ENCODE measurements at places on chromosomes 6 and 20.
A peak's percentile ranks its signal among the peaks of the same experiment; 100 is the strongest.

DNA sequence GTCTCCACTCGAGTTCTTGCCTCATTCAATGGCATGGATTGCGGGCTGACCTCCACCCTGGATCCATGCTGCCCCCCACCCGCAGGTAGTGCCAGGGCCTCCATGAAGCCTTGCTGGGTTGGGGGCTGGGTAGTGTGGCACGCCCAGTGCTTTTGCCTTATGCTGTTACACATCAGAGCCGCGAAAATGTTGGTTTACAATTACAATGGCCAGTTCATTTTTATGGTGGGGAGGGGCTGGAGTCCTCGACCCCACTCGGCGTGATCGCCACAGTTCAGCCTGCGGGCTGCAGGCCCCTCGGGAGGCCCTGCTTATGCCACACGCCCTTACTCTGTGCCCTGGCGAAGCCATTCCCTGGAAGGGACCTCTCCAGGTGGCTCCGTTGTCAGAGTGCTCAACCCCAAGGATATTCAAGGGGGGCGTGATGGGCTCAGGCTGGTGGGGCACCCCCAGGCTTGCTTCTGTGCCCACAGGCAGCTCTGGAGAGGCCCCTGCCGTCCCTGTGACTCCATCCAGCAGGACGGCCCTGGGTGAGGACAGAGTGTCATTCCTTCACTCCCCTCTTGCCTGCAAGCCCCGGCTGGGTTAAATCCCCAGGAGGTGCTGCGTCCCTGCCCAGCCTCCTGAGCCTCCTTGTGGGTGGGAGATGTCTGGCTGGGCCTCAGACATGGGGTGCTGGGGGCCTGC lies 14.8 kb downstream of the ITPA start:
- DNase-seq: no peak

GRCh38 chr20:43983904-43984361 lies 69.3 kb downstream of the TOX2 start:
- DNase-seq: no peak

DNA sequence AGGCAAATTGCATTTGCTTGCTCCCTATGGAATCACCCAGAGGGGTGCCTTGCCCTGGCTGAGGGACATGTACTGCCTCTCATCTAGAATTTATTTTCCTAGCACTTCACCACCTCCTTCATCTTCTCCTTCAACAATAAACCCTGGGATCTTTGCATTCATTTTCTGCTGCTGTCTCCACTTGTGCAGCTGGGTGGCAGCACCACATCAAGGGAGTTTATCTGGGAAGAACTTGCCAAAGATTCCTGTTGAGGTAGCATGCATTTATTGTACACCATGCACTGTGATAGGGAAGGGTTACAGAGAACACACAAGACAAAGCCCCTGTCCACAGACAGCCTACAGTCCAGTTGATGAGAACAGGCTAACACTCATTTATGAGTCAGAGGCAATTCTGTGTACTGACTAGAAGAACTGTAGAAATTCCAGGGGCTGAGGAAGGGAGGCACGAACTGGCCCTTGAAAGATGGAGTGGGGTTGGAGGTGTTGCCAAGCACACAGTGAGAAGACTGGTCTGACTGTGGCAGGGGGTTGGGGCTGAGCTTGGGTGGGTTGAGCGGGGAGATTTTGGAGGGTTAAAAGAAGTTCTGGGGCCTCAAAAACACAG lies 17.5 kb downstream of the C20orf173 start:
- DNase-seq: no peak

GRCh38 chr20:23873370-23874015 lies 6.1 kb downstream of the CST5 start:
- DNase-seq: no peak

- DNase-seq: no peak
These were observed 58.9 kb upstream of the SAMD5 start for GRCh38 chr6:147449405-147450161.

DNA sequence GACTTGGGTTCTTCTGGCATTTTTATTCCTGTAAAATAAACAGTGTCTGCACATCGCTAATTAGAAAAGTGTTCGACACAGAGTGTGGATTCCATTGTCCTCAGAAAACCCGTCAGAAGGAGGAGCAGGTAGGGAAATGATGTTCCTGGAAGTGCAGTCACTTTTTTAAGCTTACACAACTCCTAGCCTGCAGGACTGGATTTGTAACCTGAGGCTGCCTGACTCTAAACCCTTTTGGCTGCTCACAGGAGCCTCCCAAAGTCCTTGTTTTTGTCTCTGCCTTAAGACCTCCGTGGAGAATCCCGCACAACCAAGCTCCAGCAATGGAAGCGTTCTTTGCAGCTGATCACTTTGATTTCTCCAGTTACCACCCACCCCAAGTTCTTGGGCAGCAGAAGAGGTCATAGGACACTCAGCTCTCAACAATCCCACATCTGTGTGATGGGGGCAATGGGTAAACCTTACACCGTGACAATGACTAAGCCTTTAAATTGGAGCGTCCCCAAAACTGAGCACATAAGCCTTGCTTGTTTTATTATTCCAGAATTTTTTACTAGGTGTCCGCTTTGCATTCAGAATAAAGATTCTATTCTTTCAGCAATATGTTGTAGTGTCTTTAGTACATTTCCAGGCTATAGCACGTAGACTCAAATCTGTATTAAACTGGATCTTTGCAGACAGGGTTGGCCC lies 227.9 kb downstream of the TBXT start:
- no peak for DNase-seq

GRCh38 chr6:158038291-158039177 lies 56.9 kb downstream of the SYNJ2 start:
- no peak for DNase-seq

- no peak for DNase-seq
These were observed 37.4 kb downstream of the PKHD1 start for GRCh38 chr6:52050051-52050405.

DNA sequence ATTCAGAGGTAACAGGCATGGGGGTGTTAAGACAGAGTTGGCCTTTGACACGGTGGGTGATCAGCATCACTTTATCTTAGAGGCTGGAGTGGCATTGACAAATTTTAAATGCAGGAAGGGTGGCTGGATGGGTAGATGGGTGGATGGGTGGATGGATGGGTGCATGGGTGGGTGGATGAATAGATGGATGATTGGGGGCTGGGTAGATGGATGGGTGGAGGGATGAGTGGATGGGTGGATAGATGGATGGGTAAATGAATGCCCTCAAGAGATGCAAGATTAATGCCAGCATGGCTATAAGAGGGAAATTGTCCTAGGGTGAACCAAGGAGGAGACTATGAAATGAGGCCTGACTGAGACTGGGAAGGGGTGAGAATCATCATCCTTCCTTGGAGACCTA lies 18.4 kb downstream of the ITPR3 start:
- no peak for DNase-seq

DNA sequence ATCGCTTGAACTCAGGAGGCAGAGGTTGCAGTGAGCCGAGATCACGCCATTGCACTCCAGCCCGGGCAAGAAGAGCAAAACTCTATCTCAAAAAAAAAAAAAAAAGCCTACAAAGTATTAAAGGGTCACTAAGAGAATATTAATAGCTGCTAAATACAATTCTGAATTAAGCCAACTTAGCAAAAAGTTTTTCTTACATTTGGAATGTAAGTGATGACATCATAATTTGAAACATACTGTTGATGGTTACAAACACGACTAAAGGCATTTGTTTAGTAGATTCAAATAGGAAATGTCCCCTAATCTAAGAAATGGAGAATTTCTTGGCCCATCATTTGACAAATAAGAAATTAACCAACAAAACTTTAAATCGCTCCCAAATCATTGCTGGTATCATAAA lies 282.8 kb downstream of the RNGTT start:
- no peak for DNase-seq

- no peak for DNase-seq
These were observed 137.7 kb downstream of the LCA5 start for GRCh38 chr6:79399499-79399898.

DNA sequence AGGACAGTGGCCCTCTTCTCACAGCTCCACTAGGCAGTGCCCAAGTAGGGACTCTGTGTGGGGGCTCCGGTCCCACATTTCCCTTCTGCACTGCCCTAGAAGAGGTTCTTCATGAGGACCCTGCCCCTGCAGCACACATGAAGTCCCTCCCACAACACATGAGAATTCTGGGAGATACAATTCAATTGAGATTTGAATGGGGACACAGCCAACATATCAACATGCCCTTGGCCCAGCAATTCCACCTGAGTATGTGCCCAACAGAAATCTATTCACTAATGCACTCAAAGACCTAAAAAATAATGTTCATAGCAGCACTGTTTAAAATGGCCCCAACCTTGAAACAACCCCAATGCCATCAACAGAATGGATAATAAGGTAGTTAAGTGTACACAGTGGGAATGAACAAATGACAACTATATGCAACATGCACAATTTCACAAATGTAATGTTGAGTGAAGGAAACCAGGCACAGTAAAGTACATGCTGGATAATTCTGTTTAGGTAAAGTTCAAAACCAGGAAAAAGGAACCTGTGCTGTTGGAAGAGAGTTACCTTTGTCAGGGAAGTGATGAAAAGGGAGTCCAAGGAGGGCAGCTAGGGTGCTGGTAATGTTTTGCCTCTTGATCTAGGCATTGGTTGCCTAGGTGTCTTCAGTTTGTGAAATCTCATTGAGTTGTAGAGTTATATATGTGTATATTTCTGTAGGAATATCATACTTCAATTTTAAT lies 16.1 kb downstream of the ISM1 start:
- no peak for DNase-seq

- no peak for DNase-seq
These were observed 104.0 kb downstream of the ARHGAP18 start for GRCh38 chr6:129605967-129606366.

GRCh38 chr20:53309515-53309914 lies 284.1 kb downstream of the ZNF217 start:
- DNase-seq: no peak

DNA sequence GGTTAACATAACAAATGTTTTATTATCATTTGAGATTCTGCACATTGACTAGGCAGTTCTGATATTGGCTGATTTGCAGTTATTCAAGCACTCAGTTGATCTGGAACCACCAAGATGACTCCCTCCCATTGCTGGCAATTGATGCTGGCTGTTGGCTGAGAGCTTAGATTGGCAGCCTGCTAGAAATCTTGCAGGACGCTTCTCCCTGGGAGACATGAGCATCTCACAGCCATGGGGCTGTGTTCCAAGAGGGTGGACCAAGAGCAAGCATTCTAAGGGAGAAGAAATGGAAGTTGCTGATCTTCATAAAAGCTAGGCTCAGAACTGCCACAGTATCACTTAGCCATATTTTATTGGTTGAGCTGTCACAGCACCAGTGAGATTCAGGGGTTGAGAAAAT lies 233.4 kb upstream of the ID4 start:
- no peak for DNase-seq

DNA sequence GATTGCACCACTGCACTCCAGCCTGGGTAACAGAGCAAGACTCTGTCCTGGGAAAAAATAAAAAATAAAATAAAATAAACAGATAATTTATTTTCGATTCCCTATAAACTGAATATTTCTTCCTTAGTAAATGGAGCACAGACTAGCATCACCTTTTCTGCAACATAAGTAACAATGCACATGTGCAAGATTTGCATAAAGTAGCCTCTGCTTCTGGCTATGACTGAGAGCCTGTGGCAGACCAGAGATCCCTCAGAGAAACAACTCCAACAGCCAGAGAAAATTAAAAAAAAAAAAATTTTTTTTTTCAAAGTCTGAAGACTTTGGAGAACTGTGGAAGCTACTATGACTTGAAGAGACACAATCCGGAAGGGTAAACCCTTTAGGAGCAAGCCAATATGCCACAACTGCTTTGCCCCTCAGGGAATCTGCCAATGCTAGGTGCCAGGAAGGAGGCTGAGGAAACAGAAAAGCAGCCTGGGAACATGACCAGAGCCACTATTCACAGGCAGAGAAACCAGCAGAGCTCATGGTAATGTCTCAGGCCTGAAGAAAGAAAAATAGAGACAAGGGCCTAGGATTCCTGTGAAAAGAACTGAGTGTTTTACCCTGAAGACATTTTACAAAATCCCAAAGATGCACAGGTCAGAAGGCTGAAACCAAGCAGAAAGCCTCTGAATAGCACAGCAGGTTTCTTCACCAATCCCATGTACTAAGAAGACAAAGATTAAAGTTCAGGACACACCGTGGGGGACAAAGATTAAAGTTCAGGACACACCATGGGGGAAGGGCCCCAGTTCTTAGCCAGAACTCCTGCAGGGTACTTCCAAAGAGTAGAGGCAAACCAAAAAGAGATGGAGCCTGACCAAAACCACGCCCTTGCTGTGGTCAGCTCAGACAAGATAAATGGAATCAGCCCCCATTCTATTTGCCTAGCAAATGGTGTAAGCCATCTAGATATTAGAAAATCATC lies 25.8 kb downstream of the B4GALT5 start:
- DNase-seq: no peak

- DNase-seq: peak; percentile 67
These were observed 66.7 kb upstream of the TIAM2 start for GRCh38 chr6:154928325-154928922.

- no peak for DNase-seq
These were observed 26.7 kb upstream of the SRC start for GRCh38 chr20:37319151-37319671.

GRCh38 chr6:31568537-31568961 lies 3.5 kb upstream of the LTA start:
- DNase-seq: no peak

DNA sequence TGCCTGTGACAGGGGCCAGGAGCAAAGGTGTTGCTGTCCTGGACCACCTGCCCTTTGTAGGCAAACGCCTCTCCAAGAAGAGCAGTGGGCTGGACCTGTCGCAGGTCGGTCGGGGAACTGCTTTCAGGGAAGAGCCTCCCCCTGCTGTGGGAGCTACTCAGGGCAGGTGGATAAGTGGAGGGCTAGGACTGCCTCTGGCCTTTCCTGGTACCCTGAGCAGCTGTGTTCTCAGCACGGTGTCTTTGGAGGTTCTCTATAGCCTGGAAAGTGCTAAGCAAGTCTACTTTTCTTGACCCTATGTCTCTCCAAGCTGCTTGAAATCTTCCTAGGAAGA lies 35.0 kb downstream of the BPIFB1 start:
- DNase-seq: no peak

DNA sequence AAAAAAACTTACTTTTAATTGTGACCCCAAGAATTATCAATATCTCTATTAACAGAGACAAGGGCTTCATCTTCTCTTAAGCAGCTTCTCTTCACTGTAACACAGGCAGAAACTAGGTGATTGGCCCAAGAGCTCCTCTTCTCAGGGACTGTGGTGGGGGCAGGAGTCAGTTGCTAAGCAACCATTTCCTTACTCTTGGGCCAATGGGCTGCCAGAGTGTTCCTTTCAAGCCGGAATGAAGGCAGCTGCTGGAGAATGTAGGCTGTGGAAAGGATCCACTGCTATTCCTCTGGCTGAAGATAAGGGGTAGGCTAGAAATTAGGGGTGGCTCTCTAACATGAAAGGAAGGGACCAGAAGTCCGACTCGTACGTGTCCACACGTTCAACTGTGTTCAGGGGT lies at the start of gene SEL1L2:
SEL1L2 (minus strand) TSS at position 150 of the 400 bp plus-strand sequence; CDS start at position 70, 80 bp downstream.
- DNase-seq: no peak

- no peak for DNase-seq
These were observed 31.1 kb upstream of the RGS17 start for GRCh38 chr6:153162172-153162571.

DNA sequence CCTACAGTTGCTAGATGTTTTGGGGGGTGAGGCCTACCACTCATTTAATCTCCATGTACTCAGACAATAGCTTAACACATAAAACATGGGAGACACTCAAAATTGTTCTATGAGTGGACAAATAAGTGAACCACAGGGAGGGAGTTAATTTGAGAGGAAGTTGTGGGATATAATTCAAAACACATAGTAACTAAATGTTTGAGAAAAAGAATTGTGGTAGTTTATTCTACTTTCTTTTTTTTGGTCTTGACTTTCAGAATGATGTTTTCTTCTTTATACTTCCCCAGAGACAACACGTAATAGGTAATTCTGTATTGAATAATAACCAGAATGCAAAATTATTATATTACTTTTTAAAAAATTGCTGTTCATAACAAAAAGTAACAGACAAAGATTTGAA lies 453.8 kb downstream of the RFPL4B start:
- no peak for DNase-seq
